ENCODE measurements at places on chromosomes 2 and 18.

DNA sequence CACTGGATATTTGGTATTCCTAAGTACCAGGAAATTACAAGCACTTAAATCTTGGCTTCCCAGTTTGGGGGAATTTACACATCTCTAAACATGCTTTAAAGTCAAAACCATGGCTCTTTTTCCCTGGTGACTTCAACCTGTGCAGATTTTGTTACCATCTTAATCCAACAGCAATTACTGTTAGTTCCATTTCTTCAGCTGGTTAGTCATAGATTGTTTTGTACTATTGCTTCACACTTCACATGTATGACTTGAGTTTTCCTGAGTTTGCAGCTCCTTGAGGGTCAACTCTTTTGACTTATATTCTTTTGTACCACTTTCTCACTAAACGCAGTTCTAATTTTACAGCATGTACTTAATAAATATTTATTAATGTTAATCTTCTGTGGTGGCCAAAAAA lies 203.4 kb upstream of the RND3 start:
- DNase-seq: no peak

DNA sequence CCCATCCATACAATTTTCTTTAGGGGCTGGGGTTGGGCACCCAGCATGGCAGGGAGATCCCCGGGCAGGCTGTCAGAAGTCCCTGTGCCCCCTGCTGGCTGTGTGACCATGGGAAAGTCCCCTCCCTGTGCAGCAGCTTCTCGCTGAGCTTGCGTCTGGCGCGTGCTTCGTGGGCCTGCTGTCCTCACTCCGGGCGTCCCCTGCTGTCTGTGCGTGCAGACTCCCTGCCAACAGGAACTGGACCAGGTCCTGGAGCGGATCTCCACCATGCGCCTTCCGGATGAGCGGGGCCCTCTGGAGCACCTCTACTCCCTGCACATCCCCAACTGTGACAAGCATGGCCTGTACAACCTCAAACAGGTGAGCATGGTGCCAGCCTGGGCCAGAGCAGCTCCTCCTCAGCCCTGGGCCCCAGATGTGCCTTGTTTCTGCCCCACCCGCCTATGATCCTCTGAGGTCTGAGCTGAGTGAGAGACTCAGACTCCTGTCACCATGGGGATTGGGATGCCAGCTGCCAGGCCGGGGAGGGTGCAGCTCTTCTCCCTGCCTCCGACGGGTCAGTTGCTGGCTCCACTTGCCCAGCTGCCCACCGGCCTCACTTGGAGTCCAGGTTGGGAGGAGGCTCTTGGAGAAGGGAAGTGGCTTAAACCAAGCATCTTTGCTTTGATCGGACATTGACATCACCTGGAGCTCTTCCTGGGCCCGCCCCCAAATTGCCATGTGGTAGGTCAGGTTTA lies 28.6 kb downstream of the IGFBP2 start:
- DNase-seq: no peak

GRCh38 chr2:157785866-157786662 lies 90.1 kb downstream of the ACVR1 start:
- DNase-seq: no peak

DNA sequence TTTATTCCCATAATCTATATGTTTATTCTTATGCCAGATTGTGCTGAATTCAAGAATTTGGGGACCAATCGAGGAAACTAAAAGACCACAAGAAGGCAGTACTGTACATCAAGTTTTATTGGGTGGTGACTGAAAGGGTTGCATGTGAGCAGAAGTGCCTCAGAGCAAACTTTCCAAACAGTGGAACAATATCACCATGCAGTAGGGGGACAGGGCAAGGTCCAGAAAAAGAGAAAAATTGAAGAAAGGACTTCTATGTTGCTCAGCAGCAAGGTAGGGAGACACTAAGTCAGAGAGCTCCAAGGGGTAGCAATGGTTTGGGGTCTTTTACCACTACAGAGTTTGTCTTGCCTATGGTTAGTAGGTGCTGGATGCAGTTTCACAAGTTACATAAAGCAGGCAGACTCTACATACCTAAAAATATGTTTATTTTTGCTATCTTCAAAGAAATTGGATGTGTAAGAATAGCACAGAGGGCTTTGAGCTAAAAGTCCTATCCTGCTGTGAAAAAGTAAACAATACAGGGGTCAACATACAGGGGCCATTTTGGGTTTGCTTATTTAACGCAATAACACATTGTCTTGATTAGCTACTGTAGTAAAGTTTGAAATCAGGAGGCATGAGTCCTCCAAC lies 43.8 kb upstream of the ZBTB14 start:
- DNase-seq: no peak

GRCh38 chr2:184727813-184728212 lies 129.5 kb downstream of the ZNF804A start:
- DNase-seq: no peak

GRCh38 chr2:75079575-75079974 lies 119.7 kb downstream of the TACR1 start:
- no peak for DNase-seq

DNA sequence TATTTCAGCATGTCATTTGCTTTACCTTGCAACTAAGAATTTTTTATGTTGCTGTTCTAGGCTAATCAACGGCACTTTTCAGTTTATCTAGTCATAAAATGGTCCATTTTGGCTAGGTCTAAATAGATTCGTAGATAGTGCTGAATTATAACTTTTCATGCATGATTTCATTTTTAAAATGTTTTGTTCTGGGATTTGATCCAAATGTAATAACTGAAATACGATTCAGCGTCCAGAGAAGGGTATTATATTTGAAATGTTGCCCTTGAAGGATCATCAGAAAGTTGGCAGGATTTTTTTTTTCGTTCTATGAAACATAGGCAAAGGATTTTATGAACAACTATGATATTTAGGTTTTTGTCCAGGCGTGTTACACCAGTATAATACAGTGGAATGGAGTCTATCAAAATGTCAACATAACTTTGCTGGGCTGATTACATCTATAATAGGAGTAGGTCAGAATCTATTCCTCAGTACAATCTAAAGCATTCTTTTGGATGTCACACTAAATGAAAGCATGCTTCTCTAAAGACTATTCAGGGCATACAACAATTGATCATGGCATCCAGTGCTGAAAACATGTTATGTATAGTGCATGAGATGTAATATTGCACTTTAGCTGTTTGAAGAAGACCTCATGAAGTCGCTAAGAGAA lies 24.8 kb downstream of the TTC27 start:
- DNase-seq: no peak

GRCh38 chr2:218406949-218407618 lies 7.4 kb downstream of the CTDSP1 start:
- peak; percentile 45 for DNase-seq

DNA sequence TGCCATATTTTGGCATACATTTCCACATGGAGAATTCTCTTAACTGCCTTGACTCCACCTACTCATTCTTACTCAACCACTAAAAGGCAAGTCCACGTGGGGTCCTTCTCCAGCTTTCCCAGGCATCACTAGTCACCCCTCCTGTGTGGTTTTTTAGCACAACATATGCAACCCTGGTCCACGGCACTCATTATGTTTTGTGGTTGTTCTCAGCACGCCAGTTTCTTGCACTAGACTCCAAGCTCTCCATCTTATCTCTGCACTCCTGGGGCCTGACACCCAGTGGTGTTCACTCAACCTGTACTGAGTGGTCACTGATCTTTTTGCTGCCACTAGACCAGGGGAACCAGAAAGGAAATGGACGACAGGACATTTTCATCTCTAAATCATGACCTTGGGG lies 18.0 kb downstream of the MARCHF4 start:
- no peak for DNase-seq

GRCh38 chr2:69995511-69995910 lies 34.1 kb upstream of the ASPRV1 start:
- no peak for DNase-seq

GRCh38 chr2:215409331-215410127 lies 26.3 kb downstream of the FN1 start:
- DNase-seq: no peak

- DNase-seq: no peak
These were observed 29.0 kb downstream of the PTPRM start for GRCh38 chr18:7596147-7596546.

DNA sequence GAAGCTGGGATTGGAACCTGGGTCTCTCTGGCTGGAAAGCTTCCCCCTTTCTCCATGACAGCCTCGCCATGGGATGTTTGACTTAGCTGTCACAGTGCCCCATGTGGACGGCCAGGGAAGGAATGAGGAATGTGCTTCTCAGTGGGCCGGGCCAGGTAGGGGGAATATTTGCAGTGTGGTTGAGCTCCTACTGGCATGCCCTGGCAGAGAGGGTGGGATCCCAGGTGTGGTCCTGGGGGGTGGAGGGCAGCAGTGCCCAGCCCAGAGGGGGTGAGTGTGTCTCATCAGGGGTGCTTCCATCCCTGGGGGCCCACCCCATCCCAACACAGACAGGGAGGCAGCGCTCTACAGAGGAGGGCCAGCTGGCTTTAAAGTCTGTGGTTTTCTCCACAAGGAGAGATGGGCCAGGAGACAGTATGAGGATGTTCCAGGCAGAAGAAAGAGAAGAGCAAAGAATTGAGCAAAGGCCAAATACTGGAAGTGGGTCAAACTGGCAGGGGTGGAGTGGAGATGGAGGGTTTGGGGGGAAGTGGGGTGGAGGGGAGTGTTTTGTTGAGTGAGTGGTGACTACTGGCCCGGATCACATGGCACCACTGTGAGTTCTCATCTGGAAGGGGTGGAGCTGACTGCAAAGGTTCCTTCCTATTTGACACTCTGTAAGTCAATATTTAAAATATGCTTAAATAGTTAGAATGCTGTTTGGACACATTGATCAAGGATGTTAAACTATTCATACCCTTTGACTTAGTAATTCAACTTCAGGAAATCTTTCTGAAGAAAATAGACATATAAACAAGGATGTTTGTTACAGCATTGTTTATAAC lies 94.0 kb downstream of the MYCN start:
- DNase-seq: no peak

DNA sequence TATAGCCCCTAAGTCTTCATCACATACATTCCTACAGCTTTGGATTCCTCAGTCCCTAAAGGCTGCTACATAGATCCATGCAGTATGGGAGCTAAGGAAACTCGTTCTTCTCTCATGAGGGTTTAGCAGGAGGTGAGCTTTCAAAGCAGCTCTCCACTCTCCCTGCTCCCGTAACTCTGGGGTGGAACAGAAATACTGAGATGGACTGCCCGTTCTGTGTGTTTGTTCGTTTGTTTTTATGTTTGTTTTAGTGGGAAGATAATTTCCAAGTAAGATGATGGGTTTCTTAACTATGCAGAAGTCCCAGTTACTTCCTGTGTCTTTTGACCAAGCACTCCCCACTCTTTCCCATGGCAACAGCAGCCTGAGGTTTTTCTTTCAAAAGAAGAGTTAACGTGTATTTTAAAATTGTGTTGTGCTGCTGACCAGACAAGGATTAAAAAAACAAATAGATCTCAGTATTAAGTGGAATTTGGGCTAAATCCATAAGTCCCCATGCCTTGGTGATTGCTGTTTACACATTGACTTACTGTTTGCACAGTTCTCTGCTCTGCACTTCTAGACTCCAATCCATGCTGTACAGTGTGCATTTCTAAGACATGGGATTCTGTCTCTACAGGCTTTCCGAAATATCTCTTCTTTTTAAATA lies 156.4 kb upstream of the SH3BP4 start:
- DNase-seq: no peak

DNA sequence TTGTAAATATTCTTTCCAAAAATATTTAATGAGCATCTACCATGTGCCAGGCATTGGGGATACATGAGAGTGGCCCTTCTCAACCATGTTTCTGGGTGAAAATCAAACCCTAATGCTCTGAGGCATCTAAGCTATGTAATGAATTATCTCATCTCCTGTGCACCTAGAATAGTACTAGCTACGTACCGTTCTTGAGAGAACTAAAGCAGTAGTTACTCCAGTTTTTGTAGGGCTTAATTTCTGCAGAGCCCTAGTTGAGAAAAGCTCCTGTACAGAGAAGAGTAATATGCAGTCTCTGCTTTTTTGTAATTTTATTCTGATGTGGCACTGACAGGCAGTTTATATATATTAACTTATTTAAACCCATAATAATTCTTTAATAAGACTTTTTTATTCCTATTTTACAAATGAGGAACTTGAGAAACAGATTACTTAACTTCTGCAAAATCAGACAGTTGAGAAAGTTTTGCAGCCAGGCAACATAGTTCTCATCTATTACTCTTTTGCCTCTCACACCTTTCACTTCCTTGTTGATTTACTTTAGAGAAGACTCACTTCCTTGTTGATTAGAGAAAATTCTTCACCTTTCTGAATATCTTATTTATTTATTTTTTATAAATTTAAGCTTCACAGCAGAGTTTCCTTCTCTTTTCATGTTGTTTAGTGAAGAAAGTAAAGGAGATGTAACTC lies 3.1 kb downstream of the SPOPL start:
- DNase-seq: no peak

DNA sequence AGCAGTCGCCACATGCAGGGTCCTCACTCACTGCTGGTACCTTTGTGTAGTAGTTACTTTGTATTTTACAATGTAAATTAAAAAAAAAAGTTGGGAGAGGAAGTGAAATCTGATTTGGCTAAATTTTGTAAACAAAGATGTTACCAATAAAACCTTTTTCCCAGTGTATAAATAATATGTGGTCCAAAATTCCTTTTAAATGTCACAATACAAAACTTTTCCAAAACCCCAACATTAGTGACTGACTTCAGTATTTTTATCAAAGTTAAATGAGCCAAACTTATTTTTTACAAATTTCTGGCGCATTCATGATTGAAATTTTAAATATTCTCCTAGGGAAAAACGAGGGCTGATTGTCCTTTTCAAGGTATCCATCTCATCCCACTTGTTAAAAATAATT lies 239.9 kb downstream of the AGAP1 start:
- no peak for DNase-seq

DNA sequence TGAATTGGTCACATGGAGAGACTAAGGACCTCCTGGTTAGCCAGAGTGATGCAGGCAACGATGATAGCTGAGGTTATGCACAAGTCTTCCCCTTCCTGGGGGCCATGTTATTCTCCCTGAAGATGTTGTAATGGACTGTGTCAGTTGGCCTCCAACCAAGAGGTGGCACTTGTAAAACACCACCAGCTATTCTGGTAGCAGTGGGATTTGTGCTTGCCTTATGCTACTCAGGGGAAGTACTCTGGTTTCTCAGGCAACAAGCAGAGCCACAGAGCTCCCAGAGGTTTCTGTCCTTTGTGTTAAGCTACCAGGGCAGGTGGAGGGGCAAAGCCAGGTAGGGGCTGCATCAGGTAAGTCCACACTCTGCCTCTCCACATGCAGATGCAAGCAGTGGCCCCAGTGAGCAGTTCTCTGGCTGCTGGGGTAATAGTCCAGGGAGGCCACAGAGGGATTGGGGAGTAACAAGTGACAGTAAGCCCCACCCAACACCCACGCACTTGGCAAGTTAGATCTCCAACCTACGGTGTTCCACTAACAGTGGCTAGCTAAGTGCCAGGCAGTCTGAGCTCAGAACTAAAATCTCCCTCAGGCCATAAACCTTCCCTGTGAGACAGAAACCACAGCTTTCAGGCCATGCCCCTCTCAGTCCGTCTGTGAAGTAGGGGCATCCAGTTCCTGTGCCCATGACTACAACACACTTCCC lies 99.7 kb downstream of the RND3 start:
- DNase-seq: no peak

DNA sequence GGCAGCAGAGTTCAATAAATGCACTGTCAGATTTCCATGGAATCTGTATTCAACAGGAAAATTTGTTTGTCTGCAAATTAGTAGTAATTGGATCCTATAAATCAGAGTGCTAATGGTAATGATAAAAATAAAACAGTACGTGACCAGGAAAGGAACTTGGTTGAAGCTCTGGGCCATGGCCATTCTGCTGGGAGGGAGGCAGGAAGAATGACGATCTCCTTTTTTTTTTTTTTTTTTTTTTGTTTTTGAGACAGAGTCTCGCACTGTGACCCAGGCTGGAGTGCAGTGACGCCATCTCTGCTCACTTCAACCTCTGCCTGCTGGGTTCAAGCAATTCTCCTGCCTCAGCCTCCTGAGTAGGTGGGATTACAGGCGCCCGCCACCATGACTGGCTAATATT lies 94.8 kb upstream of the SEC11C start:
- no peak for DNase-seq

Data from ACHN (cell line).